Nasal cavity respiratory epithelium epithelial cell of viscerocranial mucosa (primary cell): ENCODE measurements at places on chromosomes 5 and 9. TPM values are rescaled to one million over a fixed set of nuclear protein-coding genes. Genes with fewer than 3 reads are reported as not detected.

The PFN3 gene
- total RNA-seq = not detected in 2 replicates

The SPATA31D4 gene
- total RNA-seq = not detected in 2 replicates

The SOWAHA gene
- total RNA-seq = not detected in 2 replicates

The GTF2H2 gene
- 11.4 and 27.7 TPM in 2 replicates for total RNA-seq

The OTULINL gene
- total RNA-seq = 0.34 and 0.36 TPM in 2 replicates

The C5 gene
- 1.6 and 1.7 TPM in 2 replicates for total RNA-seq

The GOLPH3 gene
- total RNA-seq = 72.0 and 82.4 TPM in 2 replicates

The NPR3 gene
- 1.0 and 6.1 TPM in 2 replicates for total RNA-seq

The PCDHB6 gene
- total RNA-seq = 0.21 TPM in 1 of 2 replicates, not detected in the other

The SLC6A19 gene
- total RNA-seq = not detected in 2 replicates

The NFIB gene
- total RNA-seq = 17.8 and 28.8 TPM in 2 replicates

The FOXD4L6 gene
- total RNA-seq = under 0.01 TPM in 1 of 2 replicates, not detected in the other

The SLCO6A1 gene
- 0.21 TPM in 1 of 2 replicates, not detected in the other for total RNA-seq

The CCDC192 gene
- not detected in 2 replicates for total RNA-seq

The ACSL6 gene
- under 0.01 and 0.14 TPM in 2 replicates for total RNA-seq

The IL13 gene
- total RNA-seq = not detected in 2 replicates

The LHFPL2 gene
- total RNA-seq = 43.4 and 59.8 TPM in 2 replicates

The NPM1 gene
- 1,231 and 1,593 TPM in 2 replicates for total RNA-seq

The NSD1 gene
- total RNA-seq = 54.3 and 74.8 TPM in 2 replicates

The RGS7BP gene
- total RNA-seq = not detected in 2 replicates

The PCA3 gene
- total RNA-seq = not detected in 2 replicates

The LVRN gene
- 0.34 and 0.36 TPM in 2 replicates for total RNA-seq

The TLE1 gene
- total RNA-seq = 43.7 and 51.3 TPM in 2 replicates

The SPOCK1 gene
- 1.0 and 53.3 TPM in 2 replicates for total RNA-seq

The HTR1A gene
- total RNA-seq = not detected in 2 replicates

The ANKRD31 gene
- 0.21 and 0.34 TPM in 2 replicates for total RNA-seq

The ABLIM3 gene
- total RNA-seq = 7.7 and 11.3 TPM in 2 replicates

The MEIKIN gene
- not detected in 2 replicates for total RNA-seq

The LAMC3 gene
- not detected in 2 replicates for total RNA-seq

The FGF10 gene
- total RNA-seq = not detected in 2 replicates

The CDK9 gene
- total RNA-seq = 74.5 and 80.0 TPM in 2 replicates

The SLC6A7 gene
- not detected in 2 replicates for total RNA-seq

The NIPAL4 gene
- total RNA-seq = 15.0 and 39.0 TPM in 2 replicates

The IL3 gene
- total RNA-seq = not detected in 2 replicates

The SVEP1 gene
- total RNA-seq = under 0.01 and 0.28 TPM in 2 replicates

The SHOC1 gene
- total RNA-seq = under 0.01 and 0.07 TPM in 2 replicates

The LEAP2 gene
- under 0.01 and 0.28 TPM in 2 replicates for total RNA-seq

The PCDHGA2 gene
- 0.34 and 1.00 TPM in 2 replicates for total RNA-seq

The IFNA21 gene
- not detected in 2 replicates for total RNA-seq

The SLC45A2 gene
- total RNA-seq = 0.14 TPM in 1 of 2 replicates, not detected in the other

The FOXD4L4 gene
- 0.34 and 0.43 TPM in 2 replicates for total RNA-seq

The CA9 gene
- total RNA-seq = 0.68 and 7.5 TPM in 2 replicates

The CATSPER3 gene
- total RNA-seq = 0.21 and 0.34 TPM in 2 replicates

The PCDHB2 gene
- total RNA-seq = 0.34 and 4.1 TPM in 2 replicates

The TSLP gene
- total RNA-seq = 1.2 and 1.4 TPM in 2 replicates

The ZNF618 gene
- 2.1 and 11.8 TPM in 2 replicates for total RNA-seq

The COL15A1 gene
- total RNA-seq = 0.07 TPM in 1 of 2 replicates, not detected in the other

The CCDC69 gene
- 2.1 and 5.6 TPM in 2 replicates for total RNA-seq
